ENCODE measurements at places on chromosomes 6 and 20. TPM values are rescaled to one million over a fixed set of nuclear protein-coding genes. Genes with fewer than 3 reads are reported as not detected.

DNA sequence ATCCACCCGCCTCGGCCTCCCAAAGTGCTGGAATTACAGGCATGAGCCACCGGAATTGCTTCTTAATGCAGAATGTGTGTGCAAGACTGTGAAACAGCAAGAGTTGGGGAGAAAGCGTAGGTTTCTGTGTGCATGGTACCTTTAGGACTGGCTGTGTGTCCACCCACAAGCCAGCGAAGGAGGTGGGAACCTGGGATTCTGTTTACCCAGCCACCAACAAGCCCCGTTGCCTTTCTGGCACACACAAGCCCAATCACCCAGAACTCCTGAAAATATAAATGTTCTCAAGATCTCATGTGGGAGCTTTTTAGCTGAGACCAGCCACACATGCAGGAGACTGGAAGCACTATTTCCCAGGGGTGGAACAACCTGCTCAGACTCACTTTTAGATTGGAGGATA lies 4.9 kb upstream of the RNF24 start:
- no peak overlapping the region for H3K27ac ChIP-seq
- no peaks in the 10 kb centered on the region for H3K27me3 ChIP-seq
- peaks cover 2% of the 10 kb centered on the region for H3K4me1 ChIP-seq
- H3K36me3 ChIP-seq = no peaks in the 10 kb centered on the region
- H3K4me3 ChIP-seq = no peak overlapping the region

DNA sequence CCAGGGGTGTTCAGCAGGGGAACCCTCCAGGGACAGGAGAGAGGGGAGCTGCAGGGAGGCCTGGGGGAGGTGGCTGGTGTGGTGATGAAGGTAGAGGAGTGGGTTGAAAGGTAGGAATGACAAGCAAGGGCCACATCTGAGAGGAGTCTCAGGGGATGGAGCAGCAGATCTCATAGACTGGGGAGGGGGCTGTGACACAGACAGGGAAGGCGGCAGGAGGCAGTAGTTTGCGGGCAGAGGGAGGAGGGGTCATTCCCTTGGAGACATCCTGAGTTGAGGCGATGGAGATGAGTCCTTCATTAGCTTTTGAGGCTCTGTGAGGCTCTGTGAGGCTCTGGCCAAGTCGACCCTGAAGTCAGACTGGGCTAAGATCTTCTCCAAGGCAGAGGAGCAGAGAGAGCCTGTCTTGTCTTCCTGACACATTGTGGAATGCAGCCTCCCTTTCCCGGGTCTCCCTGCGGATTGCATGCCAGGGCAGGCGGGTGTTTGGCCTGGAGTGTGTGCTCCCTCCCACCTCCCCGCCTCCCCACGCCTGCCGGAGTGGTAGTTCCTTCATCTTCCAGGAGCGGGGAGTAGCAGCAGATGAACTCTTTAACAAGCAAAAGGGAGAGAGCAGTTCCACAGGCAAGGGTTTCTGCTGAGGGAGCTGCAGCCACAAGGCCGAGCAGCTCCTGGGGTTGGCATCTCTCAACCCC lies 34.3 kb upstream of the MLN start:
- H3K27me3 ChIP-seq = no peaks in the 10 kb centered on the region
- no peak overlapping the region for H3K27ac ChIP-seq
- DNase-seq = no peak
- H3K4me1 ChIP-seq = peaks cover 13% of the 10 kb centered on the region
- H3K4me3 ChIP-seq = no peak overlapping the region
- H3K36me3 ChIP-seq = no peaks in the 10 kb centered on the region

- no peak for DNase-seq
- H3K4me3 ChIP-seq = no peak overlapping the region
Measured at GRCh38 chr6:139597087-139597763, 222.8 kb upstream of the CITED2 start.

FAM135A gene
- 8.5 TPM for polyA plus RNA-seq

Measured in kidney (tissue), 22 donors.